Breast epithelium (tissue), 4 donors: ENCODE measurements at places on chromosomes 6 and 20.

DNA sequence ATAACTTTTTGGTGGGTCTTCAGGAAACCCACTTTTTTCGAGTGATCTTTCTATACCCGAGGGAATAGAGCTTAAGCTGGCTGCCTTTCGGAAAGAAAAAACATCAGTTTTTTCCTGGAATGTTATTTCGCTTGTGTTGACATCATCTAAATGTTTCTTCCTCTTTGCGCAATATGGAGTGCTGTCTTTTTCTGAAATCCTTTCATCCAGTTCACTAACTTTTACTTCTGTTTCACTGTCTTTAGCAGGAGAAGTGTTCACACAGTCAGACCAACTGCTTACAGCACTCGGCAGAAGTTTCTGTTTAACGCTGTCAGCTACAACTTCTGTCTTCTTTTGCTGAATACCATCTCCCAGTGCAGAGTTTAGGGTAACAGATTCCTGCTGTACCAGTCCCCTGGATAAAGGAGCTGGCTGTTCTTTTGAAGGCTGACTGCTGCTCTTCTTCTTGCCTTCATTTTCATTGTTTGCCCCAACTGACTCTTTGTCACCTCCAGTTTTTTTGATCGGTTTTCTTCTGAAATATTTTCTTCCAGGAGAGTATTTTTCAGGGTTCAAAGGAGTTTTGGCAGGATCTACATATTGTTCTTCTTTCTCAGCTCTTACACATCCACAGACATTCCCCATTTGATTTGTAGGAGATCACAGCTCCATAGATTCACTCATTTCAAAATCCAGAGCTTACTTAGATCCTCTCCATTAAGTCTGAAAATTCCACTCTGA lies 50.0 kb upstream of the DST start:
- no peaks in the 10 kb centered on the region for H3K27me3 ChIP-seq
- no peaks in the 10 kb centered on the region for H3K4me1 ChIP-seq
- DNase-seq, result no peak
- H3K4me3 ChIP-seq, result peak overlapping the region; percentile 31

DNA sequence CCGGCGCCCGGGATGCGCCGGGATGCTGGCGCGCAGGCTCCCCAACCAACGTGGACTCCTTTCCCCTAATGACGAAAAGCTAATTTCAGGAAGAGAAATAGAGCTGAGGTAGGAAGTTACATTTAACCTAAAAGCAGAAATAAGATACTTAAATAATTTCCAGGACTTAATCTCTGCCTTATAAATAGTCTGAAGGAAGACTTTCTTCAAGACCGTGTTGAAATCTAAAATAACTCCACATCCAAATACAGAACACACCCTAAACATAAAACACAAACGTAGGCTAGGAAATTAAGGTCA lies 1.3 kb downstream of the ASF1A start:
- no peak for DNase-seq
- H3K36me3 ChIP-seq, result no peaks in the 10 kb centered on the region
- H3K4me1 ChIP-seq, result peaks cover 20% of the 10 kb centered on the region
- peak overlapping the region; percentile 95 for H3K4me3 ChIP-seq

GRCh38 chr6:100554228-100554627 lies 89.5 kb upstream of the SIM1 start:
- H3K4me3 ChIP-seq, result no peak overlapping the region
- H3K36me3 ChIP-seq, result no peaks in the 10 kb centered on the region
- H3K4me1 ChIP-seq, result no peaks in the 10 kb centered on the region
- H3K27me3 ChIP-seq, result no peaks in the 10 kb centered on the region
- DNase-seq, result no peak

- no peak overlapping the region for H3K4me3 ChIP-seq
- no peak overlapping the region for H3K27ac ChIP-seq
- no peaks in the 10 kb centered on the region for H3K27me3 ChIP-seq
- no peak for DNase-seq
- H3K4me1 ChIP-seq, result peaks cover 3% of the 10 kb centered on the region
Measured at GRCh38 chr6:138498629-138499302, 528 bp downstream of the NHSL1 start.

DNA sequence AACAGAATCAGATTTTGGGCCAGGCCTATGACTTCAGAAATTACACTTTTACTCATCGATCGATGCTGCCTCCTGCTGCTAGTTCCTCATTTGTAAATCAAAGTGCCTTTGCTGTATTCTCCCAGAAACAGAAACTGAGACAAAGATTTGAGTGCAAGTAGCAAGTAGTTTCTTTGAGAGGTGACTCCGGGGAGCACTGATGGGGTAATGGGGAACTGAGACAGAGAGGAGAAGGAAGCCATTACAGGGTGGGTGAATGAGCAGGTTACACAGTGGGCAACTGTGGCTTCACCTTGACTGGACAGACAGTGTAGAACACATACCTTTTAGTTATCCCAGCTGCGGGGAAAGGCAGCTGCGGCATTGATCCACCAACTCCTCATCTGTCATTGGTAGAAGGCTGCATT lies 9.7 kb upstream of the CD40 start:
- no peak overlapping the region for H3K27ac ChIP-seq
- H3K36me3 ChIP-seq, result no peaks in the 10 kb centered on the region
- DNase-seq, result no peak
- no peaks in the 10 kb centered on the region for H3K4me1 ChIP-seq
- no peak overlapping the region for H3K4me3 ChIP-seq

DNA sequence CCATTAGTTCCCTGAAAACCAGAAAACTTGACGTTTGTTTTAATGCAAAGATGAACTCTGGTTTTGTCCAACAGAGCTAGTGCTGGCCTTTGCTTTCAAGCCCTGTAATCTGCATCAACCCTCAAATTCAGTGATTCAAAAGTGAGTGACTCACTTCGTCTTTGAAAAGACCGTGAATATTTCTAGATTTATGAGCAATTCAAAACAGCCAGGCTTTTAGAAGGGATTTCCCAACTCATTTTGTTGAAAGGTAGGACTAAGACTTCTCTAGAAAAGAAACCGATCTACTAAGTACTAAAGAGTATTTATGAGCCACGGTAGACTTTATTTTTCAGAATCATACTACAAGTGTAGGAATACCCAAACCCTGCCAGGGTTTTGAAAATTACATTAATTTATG lies 121.5 kb downstream of the UST start:
- no peaks in the 10 kb centered on the region for H3K27me3 ChIP-seq
- H3K27ac ChIP-seq, result no peak overlapping the region
- no peaks in the 10 kb centered on the region for H3K4me1 ChIP-seq
- DNase-seq, result no peak
- H3K4me3 ChIP-seq, result no peak overlapping the region

- H3K27me3 ChIP-seq, result no peaks in the 10 kb centered on the region
- no peaks in the 10 kb centered on the region for H3K36me3 ChIP-seq
- no peak for DNase-seq
- no peak overlapping the region for H3K4me3 ChIP-seq
- H3K4me1 ChIP-seq, result no peaks in the 10 kb centered on the region
Measured at GRCh38 chr20:57559658-57560553, 1.0 kb upstream of the PCK1 start.

GRCh38 chr20:10584371-10584770 lies 89.4 kb downstream of the JAG1 start:
- no peak overlapping the region for H3K27ac ChIP-seq
- DNase-seq, result no peak
- H3K4me3 ChIP-seq, result no peak overlapping the region
- no peaks in the 10 kb centered on the region for H3K27me3 ChIP-seq
- no peaks in the 10 kb centered on the region for H3K4me1 ChIP-seq
- no peaks in the 10 kb centered on the region for H3K36me3 ChIP-seq

- H3K27me3 ChIP-seq, result no peaks in the 10 kb centered on the region
- H3K36me3 ChIP-seq, result no peaks in the 10 kb centered on the region
- no peak overlapping the region for H3K27ac ChIP-seq
- no peak overlapping the region for H3K4me3 ChIP-seq
- DNase-seq, result no peak
- H3K4me1 ChIP-seq, result no peaks in the 10 kb centered on the region
Measured at GRCh38 chr20:13263451-13263850, 42.4 kb downstream of the ISM1 start.

- H3K4me1 ChIP-seq, result no peaks in the 10 kb centered on the region
- no peaks in the 10 kb centered on the region for H3K36me3 ChIP-seq
- DNase-seq, result no peak
- H3K4me3 ChIP-seq, result no peak overlapping the region
- H3K27me3 ChIP-seq, result no peaks in the 10 kb centered on the region
Measured at GRCh38 chr6:79070206-79070825, 7.7 kb downstream of the PHIP start.

- no peaks in the 10 kb centered on the region for H3K36me3 ChIP-seq
- peaks cover 35% of the 10 kb centered on the region for H3K4me1 ChIP-seq
- H3K27me3 ChIP-seq, result no peaks in the 10 kb centered on the region
- H3K4me3 ChIP-seq, result peak within 1 kb of the TSS; percentile 67
Measured at GRCh38 chr20:62367136-62367632, at the start of gene LAMA5. Gene LAMA5 (minus strand): TSS chr20:62367312. CDS start chr20:62367245, 67 bp downstream.

DNA sequence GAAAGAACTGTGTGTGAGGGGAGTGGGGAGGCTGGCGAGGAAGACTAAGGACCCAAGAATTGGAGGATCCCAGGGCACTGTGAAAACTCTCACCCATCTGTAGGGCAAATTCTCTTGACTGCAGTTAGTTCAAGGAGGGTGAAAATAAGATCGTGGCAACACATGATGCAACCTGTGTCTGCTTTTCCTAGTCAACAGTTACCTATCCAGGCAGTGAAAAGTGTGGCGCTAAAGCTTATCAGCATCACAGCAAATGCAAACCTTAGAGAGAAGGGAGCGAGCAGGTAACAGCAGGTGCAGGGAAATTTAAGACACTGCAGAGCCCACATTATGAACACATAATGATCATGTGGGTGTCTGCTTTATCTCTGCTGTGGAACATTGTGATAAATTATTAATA lies 97.7 kb upstream of the SGK1 start:
- H3K36me3 ChIP-seq, result no peaks in the 10 kb centered on the region
- no peak overlapping the region for H3K27ac ChIP-seq
- DNase-seq, result no peak
- H3K4me1 ChIP-seq, result no peaks in the 10 kb centered on the region
- no peaks in the 10 kb centered on the region for H3K27me3 ChIP-seq

- H3K27me3 ChIP-seq, result no peaks in the 10 kb centered on the region
- no peaks in the 10 kb centered on the region for H3K4me1 ChIP-seq
- no peak overlapping the region for H3K4me3 ChIP-seq
- no peak for DNase-seq
- H3K36me3 ChIP-seq, result no peaks in the 10 kb centered on the region
Measured at GRCh38 chr20:22729180-22729579, 144.8 kb upstream of the FOXA2 start.

DNA sequence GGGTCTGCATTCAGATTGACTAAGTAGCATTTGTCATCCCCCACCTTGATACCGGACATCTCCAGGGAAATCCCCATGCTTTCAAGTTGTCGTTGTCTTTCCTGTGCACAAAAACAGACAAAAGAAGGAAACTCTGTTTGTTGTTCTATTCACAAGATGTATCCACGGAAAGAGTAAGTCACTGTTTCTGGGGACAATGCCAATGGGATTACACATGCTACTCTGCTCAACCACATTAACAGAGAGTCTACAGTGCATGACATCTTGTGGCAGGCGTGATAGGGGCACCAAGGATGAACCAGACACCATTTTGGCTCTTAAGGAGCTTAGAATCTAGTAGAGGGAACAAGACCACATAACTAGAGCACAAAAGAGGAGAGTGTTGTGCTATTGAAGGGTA lies 124.4 kb upstream of the NUP153 start:
- H3K36me3 ChIP-seq, result no peaks in the 10 kb centered on the region
- H3K27me3 ChIP-seq, result no peaks in the 10 kb centered on the region
- no peak for DNase-seq
- no peak overlapping the region for H3K4me3 ChIP-seq
- no peak overlapping the region for H3K27ac ChIP-seq

- no peak for DNase-seq
- H3K36me3 ChIP-seq, result no peaks in the 10 kb centered on the region
- H3K4me3 ChIP-seq, result no peak overlapping the region
- H3K4me1 ChIP-seq, result peaks cover 5% of the 10 kb centered on the region
Measured at GRCh38 chr20:47854687-47855212, 69.5 kb upstream of the SULF2 start.

GRCh38 chr6:158220786-158221442 lies 52.8 kb downstream of the GTF2H5 start:
- H3K36me3 ChIP-seq, result no peaks in the 10 kb centered on the region
- H3K27ac ChIP-seq, result no peak overlapping the region
- H3K4me1 ChIP-seq, result no peaks in the 10 kb centered on the region
- DNase-seq, result peak; percentile 82

GRCh38 chr20:38262931-38263330 lies 2.4 kb upstream of the KIAA1755 start:
- H3K27ac ChIP-seq, result no peak overlapping the region
- H3K4me3 ChIP-seq, result no peak overlapping the region
- no peaks in the 10 kb centered on the region for H3K4me1 ChIP-seq
- H3K27me3 ChIP-seq, result no peaks in the 10 kb centered on the region

DNA sequence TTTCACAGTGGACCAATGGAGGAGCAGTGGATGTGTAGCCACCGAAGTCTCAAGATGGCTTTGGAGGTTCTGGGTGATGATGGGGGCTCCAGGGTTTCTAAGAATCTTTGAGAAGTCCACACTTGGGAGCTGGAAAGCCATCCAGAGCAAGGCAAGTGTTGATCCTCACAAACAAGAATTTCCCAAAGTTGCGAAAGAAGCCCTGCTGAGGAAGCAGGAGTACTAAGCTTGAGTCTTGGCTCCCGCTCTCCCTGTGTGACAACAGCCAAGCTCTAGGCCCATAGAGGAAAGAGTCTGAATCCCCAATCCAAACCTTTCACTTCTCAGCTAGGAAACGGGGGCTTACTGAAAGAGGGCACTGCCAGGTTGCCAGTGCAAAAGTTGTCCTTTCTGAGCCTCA lies 106.0 kb downstream of the EDN3 start:
- peaks cover 49% of the 10 kb centered on the region for H3K27me3 ChIP-seq
- DNase-seq, result no peak
- H3K36me3 ChIP-seq, result no peaks in the 10 kb centered on the region
- H3K4me3 ChIP-seq, result no peak overlapping the region
- peaks cover 5% of the 10 kb centered on the region for H3K4me1 ChIP-seq

DNA sequence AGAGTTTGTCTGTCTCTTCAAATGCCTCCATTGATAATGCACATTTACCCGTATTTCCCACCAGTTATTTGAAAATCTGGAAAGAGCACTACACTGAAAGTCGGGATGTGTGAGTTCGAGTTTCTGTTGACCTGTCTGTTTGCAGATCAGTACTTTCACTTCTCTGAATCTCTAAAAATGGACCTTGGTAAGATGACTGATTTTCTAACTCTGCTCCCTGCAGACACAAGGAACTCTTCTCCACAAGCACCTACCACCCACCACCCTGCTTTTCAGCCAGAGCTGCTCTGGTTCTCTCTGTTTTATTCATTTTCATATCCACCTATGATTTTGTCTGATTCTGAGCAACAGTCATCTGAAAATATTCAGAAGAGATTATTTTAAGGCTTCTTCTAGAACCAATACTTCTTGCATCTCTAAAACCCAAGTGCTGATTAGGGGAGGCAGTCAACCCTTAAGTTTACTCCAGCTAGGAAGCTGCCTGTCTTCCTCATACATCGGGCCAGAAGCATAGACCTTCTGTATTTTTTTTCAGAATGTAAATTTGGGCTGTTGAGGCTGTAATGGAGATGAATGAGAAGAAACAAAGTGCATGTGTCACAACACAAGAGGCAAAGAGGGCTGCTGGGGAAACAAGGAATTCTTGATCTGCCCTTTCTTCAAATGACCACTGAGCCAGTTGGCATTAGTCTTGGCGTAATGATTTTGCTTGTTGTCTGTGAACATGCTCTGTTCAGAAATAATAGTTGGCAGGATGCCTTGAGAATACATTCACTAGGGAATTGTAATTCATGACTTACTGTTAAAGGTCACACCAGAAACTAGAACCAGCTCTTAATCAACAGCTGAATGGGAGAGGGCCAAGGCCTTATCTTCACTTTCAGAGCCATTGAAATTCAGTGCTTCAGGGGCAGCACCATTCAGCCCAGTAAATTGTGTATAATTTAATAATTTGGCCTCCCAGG lies 85.4 kb upstream of the MYLIP start:
- H3K27me3 ChIP-seq, result no peaks in the 10 kb centered on the region
- no peaks in the 10 kb centered on the region for H3K36me3 ChIP-seq
- H3K4me3 ChIP-seq, result no peak overlapping the region
